CD4-positive, alpha-beta T cell treated with Interleukin-6 at 100 ng/mL for 8 hours (primary cell): ENCODE measurements at places on chromosomes 13 and 19.
A peak's percentile ranks its signal among the peaks of the same experiment; 100 is the strongest.

DNA sequence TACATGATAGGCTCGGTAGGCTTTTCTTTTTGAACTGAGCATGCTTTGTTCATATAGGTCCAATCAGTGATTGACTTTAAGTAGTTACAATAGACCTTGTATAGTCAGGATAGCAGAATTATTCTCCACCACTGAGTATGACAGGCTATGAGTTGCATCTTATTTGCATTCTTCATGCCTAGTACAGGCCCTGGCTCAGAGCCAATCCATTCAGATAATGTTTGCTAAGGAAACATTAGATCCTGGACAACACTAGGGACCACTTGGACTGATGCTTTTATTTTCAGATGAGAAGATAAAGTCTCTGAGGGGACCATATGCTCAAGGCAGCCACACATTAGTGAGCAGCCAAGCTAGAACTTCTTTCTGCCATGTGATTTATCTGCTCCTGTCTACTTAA, 133.9 kb downstream of the KL start:
- DNase-seq, result no peak

DNA sequence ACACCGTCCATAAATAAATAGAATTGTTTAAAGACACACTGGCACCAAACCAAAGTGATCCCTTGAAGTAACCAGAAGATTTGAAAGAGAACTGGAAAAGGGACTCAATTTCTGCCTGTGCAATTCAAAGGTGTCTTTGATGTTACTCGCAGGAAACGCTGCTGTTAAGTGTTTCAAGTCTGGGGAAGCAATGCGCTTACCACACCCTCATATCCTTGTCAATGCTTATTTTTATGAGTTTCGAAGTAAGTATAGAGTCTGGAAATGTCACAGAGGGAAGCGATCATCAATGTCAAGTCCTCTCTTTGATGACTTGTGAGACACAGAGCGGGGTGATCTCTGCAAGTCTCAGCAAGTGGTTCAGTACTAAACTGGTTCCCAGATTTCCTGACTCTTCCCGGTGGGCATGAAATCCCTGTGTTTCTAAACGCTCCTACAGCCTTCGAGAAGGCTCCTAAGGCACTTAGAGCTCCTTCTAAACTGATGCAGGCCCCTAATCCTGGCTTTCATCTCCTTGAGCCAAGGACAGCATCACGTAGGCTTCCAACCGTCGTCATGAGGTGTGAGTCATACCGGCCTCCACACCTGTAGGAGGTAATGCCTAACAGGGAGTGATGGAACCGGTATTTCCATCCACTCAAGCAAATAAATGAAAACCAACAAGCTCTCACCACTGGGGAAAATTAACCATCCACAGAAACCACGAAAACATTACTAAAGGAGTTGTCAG, 22.8 kb downstream of the SYDE1 start:
- DNase-seq, result peak; percentile 44

DNA sequence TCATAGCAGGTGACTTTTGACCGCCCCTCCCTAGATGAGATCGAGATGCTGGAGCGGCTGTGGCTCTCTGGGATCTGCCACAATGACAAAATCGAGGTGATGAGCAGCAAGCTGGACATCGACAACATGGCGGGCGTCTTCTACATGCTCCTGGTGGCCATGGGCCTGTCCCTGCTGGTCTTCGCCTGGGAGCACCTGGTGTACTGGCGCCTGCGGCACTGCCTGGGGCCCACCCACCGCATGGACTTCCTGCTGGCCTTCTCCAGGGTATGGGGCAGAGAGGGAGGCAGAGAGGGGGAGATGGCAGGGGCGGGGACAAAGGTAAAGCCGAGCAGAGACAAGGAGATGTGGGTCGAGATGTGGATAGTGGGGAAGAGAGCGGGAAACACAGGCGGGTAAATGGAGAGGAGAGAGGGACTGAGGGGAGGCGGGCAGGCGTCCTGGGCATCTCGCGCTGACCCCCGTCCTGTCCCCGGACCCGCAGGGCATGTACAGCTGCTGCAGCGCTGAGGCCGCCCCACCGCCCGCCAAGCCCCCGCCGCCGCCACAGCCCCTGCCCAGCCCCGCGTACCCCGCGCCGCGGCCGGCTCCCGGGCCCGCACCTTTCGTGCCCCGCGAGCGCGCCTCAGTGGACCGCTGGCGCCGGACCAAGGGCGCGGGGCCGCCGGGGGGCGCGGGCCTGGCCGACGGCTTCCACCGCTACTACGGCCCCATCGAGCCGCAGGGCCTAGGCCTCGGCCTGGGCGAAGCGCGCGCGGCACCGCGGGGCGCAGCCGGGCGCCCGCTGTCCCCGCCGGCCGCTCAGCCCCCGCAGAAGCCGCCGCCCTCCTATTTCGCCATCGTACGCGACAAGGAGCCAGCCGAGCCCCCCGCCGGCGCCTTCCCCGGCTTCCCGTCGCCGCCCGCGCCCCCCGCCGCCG, 3.4 kb upstream of the GRWD1 start:
- DNase-seq, result no peak

GRCh38 chr19:51036519-51036918, 1.7 kb upstream of the KLK12 start:
- no peak for DNase-seq

GRCh38 chr13:43908156-43909126, 28.7 kb downstream of the LACC1 start:
- DNase-seq, result no peak

- no peak for DNase-seq
These were observed 144.1 kb downstream of the DPF1 start for GRCh38 chr19:38079926-38080380.

DNA sequence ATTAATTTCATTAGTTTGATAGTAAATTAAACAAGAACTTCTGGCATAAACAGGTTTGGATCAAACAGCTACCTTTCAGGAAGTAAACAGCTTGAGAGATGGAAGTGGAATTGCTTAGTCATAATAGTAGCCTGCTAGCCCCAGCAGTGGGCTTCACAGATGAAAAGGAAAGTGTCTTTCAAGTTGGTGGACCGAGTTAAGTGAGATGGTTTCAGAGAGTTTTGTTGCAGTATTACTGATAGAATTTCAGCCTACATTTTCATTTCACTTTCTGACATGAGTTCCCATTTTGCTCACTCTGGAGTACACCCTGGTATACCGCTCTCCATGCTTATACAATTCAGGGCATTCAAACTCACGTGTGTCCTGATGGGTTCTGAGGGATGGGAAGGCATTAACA, 2.0 kb upstream of the PTOV1 start:
- DNase-seq, result no peak

- no peak for DNase-seq
These were observed 149.4 kb downstream of the STK24 start for GRCh38 chr13:98427331-98427995.

GRCh38 chr19:18480006-18480691, 41.7 kb downstream of the ELL start:
- DNase-seq, result no peak

- no peak for DNase-seq
These were observed 844 bp upstream of the RFX1 start for GRCh38 chr19:14006766-14007562.

GRCh38 chr19:49210901-49211451, 53.4 kb downstream of the TRPM4 start:
- DNase-seq, result no peak

- no peak for DNase-seq
These were observed 34.2 kb downstream of the THSD1 start for GRCh38 chr13:52371736-52372247.

- DNase-seq, result no peak
These were observed 26.7 kb downstream of the CAB39L start for GRCh38 chr13:49417161-49417560.

DNA sequence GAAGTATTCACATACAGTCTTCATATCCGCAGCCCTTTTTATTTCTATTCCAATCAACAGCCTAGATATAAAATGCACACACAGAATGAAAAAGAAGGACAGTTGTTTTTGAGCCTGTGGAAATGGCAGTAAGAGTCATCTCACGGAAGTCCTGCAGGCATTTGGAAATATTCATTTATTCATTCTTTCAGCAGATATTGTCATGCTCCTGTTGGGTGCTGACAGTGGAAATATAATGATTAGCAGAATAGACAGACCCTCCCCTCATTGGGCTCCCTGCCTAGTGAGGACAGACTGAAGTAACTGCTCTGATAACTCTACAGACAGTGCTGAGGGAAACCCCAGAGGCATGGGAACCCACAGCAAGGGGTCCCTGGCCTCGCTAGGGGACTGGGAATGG, 392.3 kb downstream of the FOXO1 start:
- no peak for DNase-seq

DNA sequence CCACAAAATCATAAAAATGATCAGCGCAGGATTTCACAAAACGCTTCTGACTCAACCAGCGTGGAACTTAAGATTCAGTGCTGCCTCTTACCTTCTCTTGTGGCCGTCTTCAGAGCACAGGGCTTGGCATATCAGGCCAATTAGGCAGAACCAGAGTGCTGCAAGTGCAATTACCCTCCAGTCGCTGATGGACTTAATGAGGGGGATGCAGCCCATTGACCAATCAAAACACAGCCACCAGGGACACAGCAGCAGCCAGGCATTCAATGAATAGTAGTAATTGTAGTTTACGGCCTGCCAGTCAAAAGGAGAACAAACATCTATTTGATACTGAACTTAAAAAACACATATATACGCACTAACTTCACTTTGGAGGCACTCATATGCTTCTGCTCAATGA, 38.2 kb downstream of the TMTC4 start:
- DNase-seq, result no peak
